ENCODE measurements at places on chromosomes 13 and 19.
A peak's percentile ranks its signal among the peaks of the same experiment; 100 is the strongest.

GRCh38 chr19:18807861-18808331, 16.8 kb upstream of the COMP start:
- H3K4me3 ChIP-seq, result no peak overlapping the region
- no peaks in the 10 kb centered on the region for H3K36me3 ChIP-seq
- peaks cover 79% of the 10 kb centered on the region for H3K27me3 ChIP-seq
- H3K27ac ChIP-seq, result no peak overlapping the region
- no peaks in the 10 kb centered on the region for H3K4me1 ChIP-seq

DNA sequence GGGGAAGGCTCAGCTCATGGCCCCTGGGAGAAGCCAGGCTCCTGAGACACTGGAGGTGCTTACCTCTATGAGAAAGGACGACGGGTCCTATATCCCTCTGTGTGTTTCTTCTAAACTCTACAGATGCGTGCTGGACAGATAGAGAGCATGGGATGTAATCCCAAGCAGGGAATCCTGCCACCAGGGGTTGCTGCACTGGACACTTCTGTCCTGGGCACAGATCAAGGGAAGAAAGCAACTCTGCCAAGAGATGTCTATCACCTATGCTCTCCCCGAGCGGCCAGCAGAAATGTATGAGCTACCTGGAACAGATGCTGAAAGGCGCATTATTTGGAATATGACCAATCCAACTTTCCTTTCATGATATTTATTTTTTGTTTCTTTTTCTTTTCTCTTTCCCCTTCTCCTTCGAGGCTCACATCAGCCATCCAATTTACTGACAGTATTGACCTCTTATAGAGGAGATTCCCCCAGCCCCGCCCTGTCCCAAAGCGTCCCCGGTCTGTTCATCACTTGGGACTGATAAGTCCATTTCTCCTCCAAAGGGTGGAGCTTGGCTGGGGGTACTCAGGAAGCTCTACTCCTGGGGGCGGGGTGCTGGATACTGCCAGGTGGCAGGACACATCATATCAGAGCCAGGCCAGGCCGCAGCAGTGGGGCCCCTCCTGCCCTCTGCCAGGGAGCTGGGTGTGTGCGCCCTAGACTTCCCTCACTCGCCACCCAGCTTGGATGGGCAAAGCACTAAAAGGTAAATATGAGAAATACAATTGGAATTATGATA, 34.2 kb downstream of the TSHZ3 start:
- no peaks in the 10 kb centered on the region for H3K27me3 ChIP-seq
- no peak overlapping the region for H3K4me3 ChIP-seq
- H3K27ac ChIP-seq, result peak overlapping the region; percentile 96
- DNase-seq, result peak; percentile 56

GRCh38 chr13:34640993-34641330, 301.1 kb upstream of the NBEA start:
- H3K36me3 ChIP-seq, result no peaks in the 10 kb centered on the region
- no peak overlapping the region for H3K4me3 ChIP-seq
- H3K27me3 ChIP-seq, result no peaks in the 10 kb centered on the region
- DNase-seq, result no peak
- no peak overlapping the region for H3K27ac ChIP-seq

DNA sequence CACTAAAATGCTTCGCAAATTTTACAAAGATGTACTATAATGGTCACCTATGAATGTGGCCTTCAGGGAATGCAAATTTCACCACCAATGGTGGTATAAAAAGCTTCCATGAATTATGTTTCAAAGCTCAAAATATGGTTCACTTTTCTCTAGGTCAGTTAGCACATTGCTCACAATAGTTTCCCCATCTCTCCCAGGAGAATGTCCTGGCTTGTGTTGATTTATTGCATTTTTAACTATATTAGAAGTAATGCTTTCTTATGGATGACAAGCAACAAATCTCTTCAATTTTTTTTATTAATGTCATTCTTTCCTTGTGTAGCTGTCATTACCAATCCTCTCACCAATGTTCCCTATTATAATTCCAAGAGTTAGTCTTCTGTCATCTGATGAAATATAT, 621.2 kb downstream of the TBC1D4 start:
- H3K36me3 ChIP-seq, result no peaks in the 10 kb centered on the region
- H3K4me3 ChIP-seq, result no peak overlapping the region
- DNase-seq, result no peak
- H3K4me1 ChIP-seq, result no peaks in the 10 kb centered on the region
- no peaks in the 10 kb centered on the region for H3K27me3 ChIP-seq

- H3K4me1 ChIP-seq, result no peaks in the 10 kb centered on the region
- no peaks in the 10 kb centered on the region for H3K36me3 ChIP-seq
- DNase-seq, result no peak
- H3K27ac ChIP-seq, result no peak overlapping the region
These were observed 12.5 kb upstream of the RSPH6A start for GRCh38 chr19:45827459-45828093.

GRCh38 chr19:36089847-36090246, 21.1 kb upstream of the OVOL3 start:
- no peaks in the 10 kb centered on the region for H3K27me3 ChIP-seq
- H3K4me1 ChIP-seq, result no peaks in the 10 kb centered on the region
- H3K27ac ChIP-seq, result no peak overlapping the region
- H3K36me3 ChIP-seq, result no peaks in the 10 kb centered on the region

- DNase-seq, result peak; percentile 18
- H3K4me3 ChIP-seq, result no peak overlapping the region
- H3K4me1 ChIP-seq, result peaks cover 7% of the 10 kb centered on the region
- no peak overlapping the region for H3K27ac ChIP-seq
- H3K36me3 ChIP-seq, result no peaks in the 10 kb centered on the region
These were observed 106.8 kb downstream of the STOML3 start for GRCh38 chr13:38883783-38884182.

- no peaks in the 10 kb centered on the region for H3K36me3 ChIP-seq
- H3K27ac ChIP-seq, result no peak overlapping the region
- no peak for DNase-seq
- peaks cover 66% of the 10 kb centered on the region for H3K27me3 ChIP-seq
These were observed 18.6 kb downstream of the C19orf81 start for GRCh38 chr19:50667759-50668231.
